ENCODE measurements at places on chromosomes 3 and 15.

DNA sequence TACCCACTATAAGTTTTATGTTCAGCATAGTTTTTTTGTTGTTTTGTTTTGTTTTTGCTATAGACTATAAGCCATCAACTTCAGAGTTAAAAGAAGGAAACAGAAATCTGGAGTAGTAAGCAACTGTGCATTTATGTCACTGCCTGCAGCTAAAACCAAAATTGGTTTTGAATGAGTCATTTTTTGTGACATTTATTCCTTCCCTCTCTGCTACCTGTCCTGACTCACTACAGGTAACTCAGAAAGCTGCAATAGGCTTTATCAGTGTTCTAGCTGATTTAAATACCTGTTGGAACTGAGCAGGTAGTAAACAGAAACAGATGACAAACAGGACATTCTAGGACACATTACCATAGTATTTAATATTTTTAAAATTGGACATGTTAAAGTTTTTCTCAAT lies 393.3 kb upstream of the WNT5A start:
- DNase-seq, result no peak

- DNase-seq, result peak; percentile 39
Measured at GRCh38 chr3:354432-354831, 157.9 kb downstream of the CHL1 start.

DNA sequence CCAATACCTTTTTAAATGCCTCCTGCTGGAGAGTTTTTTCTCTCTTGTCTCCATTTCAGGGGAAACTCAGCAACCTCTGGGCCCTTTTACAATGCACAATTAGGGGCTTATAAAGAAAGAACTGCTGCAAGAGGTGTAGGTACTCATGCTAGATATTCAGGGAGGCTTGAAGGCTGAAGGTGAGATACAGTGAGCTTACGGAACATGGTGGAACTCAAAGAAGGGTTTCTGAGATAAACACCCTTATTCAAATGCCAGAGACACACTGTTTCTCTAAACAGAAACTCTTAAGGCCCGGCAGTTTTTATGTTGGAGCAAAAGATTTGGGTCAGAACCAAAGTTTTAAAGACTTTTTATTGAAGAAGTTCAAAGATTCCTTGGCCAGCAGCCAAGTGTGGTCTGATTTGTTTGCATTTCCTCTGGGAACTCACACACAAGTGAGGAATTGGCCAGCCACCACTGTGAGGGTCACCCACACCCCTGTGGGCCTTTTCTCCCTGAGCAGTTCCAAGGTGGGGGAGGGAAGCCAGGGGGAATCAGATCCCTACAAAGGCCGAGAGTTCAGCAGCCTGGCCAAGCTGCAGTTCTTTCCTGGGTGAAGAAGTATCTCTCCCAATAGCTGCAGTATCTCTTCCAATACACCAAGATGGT lies 47.8 kb downstream of the TNFAIP8L3 start:
- DNase-seq, result no peak

DNA sequence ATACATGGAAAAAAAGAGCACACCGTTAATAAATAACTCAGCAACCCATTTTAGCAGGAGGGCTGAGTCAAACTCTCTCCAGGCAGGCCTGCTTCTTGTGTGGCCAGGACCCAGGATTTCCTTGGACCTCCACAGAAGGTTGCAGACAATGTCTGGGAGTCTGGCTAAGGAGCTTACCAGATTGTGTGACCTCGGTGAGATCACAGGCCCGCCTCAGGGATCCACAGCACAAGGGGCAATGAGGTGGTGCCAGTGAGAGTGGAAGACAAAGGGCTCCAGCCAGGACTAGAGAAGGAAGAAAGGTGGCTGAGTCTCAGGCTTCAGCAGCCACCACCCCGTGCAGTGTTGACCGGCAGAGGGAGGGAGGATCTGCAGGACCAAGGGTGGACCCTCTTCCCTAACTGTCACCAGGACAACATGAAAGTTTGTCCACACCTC lies 32.2 kb upstream of the SEC22A start:
- no peak for DNase-seq

DNA sequence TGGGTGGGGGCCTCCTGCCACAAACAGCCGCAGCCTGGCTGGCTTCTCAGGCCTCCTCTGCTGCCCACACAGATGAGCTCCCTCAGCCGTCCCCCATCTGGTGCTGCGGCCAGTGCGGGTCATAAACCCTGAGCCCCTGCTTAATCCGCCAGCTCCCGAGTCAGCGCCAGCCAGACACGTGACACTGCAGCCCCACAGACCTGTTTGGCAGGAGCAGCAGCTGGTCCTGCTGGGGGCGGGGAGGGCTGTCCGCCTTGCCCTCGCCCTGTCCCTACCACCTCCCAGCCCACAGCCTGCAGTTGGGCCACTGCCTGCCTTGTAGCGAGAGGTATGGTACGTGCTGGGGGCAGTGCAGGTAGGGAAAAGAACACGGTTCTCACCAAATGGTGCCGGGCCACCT lies 86.2 kb downstream of the IQSEC1 start:
- DNase-seq, result no peak

DNA sequence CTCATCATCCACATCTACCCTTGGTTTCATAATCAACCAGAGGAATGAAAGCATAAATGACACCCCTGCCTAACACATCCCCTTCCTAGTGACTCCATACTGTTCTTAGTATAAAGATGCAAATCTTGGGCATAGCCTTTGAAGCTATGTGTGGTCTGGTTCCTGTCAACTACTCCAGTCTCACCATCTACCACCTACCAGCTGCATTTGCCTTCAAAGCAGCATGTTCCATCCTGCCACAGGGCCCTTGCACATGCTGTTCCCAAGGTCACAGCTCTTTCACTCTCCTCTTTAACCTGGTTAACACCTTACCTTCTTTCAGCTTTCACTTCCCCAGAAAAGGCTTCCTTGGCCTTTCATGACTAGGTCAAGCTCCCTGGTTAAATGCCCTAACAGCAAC lies 62.3 kb upstream of the ARHGEF3 start:
- DNase-seq, result no peak

DNA sequence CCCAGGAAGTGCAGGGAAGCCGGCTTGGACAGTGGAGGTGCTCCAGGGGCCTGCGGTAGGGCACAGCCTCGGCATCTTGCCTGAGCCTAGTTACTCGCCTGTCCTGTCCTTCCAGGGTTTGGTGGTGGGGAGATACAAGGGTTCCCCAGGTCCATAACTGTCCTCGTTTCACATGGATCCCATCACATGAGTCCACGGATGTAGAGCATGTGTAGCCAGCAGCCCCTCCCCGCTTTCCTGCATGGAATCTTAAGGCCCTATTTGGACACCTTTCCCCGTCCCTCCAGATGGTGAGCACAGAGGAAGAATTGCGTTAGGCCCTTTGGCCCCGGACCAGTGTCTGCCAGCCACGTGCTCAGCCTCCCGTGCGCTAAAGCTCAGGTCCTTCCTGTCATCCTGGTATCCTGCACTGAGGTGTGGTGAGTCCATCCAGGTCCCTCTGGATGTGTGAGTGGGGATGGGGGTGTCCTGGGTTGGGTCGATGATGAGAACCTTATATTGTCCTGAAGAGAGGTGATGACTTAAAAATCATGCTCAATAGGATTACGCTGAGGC lies 230.4 kb downstream of the SNRPN start:
- no peak for DNase-seq

DNA sequence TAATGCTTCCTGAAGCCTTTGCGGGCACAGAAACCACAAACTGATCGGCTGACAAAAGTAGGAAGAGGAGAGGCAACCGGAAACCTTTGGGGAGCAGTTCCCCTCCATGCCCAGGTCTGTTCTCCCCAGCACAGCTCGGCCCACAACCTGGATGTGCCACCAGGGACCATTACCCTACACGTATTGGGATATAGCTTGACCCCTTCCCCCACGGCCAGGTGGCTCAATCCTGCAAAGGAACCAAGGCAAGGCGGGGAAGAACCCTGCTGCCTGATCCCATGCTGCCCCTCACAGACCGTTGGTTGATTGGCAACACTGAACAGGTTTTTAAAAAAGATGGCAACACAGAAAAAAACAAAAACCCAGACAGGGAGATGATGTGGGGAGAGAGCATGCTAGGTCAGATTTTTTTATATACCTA lies 19.7 kb upstream of the TCAIM start:
- DNase-seq, result no peak

DNA sequence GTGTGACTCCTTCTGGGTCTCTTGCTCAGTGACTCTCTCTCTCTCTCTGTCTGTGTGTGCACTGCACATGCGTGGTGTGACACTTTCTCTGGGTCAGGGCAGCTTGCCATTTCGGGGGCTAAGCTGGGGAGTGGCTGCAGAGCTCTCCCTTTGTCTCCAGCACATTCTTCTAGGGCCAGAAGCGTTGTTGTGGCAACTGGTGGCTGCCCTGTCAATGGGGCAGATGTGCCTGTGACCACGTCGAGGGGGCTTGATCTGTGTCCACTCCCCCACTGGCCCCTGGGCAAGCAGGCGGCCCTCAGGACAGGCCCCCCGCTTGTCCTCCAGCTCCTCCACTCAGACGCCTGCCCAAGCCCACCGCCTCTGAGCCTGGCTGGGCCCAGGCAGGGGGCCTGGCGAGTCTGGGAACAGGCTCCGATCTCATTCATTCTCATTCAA lies 67.8 kb downstream of the WNT7A start:
- DNase-seq, result peak; percentile 6

- no peak for DNase-seq
Measured at GRCh38 chr3:158552124-158552523, 18.9 kb upstream of the MLF1 start.

DNA sequence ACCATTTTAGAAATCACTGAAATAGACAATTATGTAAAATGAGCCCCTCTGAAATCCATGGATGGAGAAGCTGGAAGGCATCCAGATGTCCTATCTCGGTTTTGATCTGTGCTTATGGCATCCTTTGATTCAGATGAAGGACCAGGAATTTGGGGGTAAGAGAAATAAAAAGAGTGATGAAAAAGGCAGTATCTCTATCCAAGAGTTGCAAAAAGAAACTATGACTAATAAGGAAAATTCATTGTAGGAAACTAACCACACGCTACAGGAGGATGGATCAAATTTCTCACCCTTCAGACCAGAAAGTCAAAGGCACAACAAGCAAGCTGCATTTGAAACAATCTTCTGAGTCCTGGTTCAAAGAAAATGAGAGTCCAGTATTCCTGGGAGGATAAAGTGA lies 34.8 kb downstream of the SRGAP3 start:
- DNase-seq, result no peak

DNA sequence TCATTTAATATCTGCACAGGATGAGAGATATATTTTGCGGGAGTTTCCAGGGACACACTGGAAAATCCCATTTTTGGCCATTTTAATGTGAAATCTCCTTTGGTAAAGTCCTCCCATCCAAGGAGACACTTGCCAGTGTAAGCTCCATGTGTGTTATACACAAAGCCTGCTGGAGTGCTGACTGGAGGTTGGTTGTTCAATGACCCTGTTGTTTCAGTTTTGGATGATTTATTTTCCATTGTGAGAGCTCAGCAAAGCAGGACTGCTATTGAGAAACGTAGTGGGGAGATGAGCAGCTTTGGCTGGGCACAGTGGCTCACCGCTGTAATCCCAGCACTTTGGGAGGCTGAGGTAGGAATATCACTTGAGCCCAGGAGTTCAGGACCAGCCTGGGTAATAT lies 127.7 kb downstream of the NUP210 start:
- no peak for DNase-seq

- no peak for DNase-seq
Measured at GRCh38 chr3:186784820-186785494, 1.6 kb downstream of the EIF4A2 start.

GRCh38 chr3:24615177-24615576 lies 120.5 kb upstream of the THRB start:
- DNase-seq, result no peak

DNA sequence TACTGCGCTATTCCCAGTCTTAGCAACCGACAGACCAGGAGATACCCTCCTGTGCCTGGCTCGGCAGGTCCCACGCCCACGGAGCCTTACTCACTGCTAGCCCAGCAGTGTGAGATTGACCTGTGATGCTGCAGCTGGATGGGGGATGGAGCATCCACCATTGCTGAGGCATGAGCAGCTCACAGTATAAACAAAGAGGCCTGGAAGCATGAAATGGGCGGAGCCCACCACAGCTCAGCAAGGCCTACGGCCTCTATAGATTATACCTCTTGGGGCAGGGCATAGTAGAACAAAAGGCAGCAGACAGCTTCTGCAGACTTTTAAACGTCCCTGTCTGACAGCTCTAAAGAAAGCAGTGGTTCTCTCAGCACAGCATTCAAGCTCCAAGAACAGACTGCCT lies 160.3 kb downstream of the ANXA2 start:
- DNase-seq, result no peak

- DNase-seq, result no peak
Measured at GRCh38 chr3:47347217-47347801, 33.5 kb upstream of the PTPN23 start.

- DNase-seq, result no peak
Measured at GRCh38 chr3:179967622-179968021, 69.1 kb downstream of the PEX5L start.

DNA sequence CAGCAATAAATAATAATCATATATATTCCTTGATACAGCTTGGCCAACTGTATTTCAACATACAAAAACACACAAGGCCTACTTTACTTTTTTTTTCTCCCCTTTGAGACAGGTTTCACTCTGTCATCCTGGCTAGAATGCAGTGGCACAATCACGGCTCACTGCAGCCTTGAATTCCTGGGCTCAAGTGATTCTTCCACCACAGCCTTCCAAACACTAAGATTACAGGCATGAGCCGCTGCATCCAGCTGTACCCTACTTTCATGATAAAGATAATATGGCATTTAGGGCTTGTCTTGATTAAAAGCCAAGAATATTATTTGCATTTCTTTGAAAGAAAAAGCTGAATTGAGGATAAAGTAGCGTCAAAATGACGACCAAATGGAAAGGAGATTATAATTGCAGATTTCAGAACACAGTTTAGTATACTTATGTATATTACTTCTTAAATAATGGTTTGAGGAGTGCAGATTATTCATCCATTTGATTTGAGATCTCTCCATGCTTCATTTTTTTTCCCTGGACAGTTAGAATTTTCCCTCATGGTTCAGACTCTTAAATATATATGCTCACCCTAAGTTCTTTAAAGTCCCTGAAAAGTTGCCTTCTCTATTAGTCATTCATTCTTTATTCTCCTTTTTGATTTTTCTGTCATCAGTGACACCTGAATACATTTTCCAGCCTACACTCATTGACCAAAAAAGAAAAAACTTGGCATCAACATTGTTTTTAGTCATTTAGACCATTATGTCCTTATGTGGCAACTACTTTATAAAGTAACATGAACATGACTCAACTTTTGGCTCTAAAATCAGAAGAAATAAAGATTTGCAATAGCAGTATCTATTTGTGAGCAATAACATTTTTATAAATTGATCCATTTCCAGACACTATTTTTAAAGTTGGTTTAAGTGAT lies 48.5 kb upstream of the MLF1 start:
- DNase-seq, result no peak

GRCh38 chr3:158094235-158095110 lies 11.7 kb downstream of the SHOX2 start:
- DNase-seq, result no peak

DNA sequence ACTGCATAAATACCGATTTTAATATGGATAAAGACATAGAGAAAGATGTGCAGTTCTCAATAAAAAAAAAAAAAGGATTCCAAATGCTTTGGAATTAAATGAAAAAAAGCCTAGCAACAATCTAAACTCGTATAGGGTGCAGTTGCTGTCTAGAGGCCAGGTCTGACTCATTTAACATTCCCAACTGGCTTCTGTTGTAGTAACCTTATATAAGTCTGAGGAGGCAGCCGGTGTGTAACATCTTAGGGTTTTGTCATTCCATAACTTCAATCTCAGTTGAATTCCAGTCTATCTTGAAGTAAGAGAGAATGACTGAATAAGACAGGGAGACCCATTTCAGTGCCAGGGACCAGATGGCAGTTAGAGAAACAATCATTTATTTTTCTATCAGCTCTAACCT lies 6.5 kb downstream of the PDCD10 start:
- no peak for DNase-seq

- no peak for DNase-seq
Measured at GRCh38 chr3:19947549-19948225, 790 bp downstream of the RAB5A start.

- no peak for DNase-seq
Measured at GRCh38 chr15:68386587-68387288, 45.2 kb downstream of the ITGA11 start.

All from NCI-H1092 (cell line).